ENCODE measurements at places on chromosomes 2 and 18. TPM values are rescaled to one million over a fixed set of nuclear protein-coding genes. Genes with fewer than 3 reads are reported as not detected.

The KIF1A gene
- 1.2 TPM for polyA plus RNA-seq

DNA sequence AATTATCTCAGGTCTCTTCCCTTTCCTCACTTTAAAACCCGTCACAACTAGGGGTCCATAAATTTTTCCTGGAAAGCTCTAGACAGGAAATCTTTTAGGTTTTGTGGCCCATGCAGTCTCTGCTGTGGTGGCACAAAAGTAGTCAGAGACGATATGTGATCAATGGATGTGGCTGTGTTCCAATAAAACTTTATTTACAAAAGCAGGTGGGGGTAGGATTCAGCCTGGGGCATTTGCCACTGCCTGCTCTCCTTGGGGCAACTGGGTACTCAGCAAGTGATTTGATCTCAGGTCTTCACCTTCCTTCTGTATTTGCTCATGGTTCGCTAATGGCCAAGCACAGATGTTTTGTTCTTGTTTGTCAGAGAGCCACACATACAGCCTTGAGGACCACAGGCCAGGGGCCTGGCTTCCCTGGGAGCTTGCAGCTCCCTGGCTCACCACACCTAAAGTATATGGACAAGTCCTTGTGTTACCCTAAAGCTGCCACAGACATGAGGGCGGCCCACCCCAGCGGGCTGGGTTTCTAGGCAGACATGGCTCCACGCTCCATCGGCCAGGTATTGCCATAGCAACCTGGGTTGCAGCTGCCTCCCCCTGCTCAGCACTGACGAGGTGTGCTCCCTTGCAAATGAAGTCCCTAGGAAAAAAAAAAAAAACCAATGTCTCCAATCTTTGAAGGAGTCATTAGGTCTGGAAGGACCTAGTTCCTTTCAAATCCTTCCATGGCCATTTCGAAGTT is 89.7 kb upstream of the YWHAQ start:
- no peak for DNase-seq

DNA sequence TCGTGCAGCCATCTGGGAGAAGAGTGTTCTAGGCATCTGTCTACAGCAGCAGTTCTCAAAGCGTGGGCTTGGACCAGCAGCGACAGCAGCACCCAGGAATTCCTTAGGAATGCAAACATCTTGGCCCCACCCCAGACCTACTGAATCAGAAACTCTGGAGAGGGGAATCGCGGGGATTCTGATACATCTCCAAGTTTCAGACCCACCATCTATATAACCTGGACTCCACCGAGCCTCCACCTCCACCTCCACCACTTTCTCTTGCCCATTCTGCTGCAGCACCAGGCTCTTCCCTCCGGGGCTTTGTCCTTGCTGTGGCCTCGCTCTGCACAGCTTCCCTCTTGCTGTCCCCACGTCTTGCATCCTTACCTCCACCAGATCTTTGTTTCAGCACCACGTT is 256.4 kb downstream of the BCL2 start:
- DNase-seq = no peak

GRCh38 chr18:76932026-76932819 is 109.9 kb downstream of the ZNF236 start:
- no peak for DNase-seq

- no peak for DNase-seq
Measured at GRCh38 chr2:228827056-228827700, 443.9 kb downstream of the PID1 start.

The BMP10 gene
- polyA plus RNA-seq = not detected

The POTEF gene
- polyA plus RNA-seq = not detected

The NR4A2 gene
- 11.1 TPM for polyA plus RNA-seq

The BCL11A gene
- 2.4 TPM for polyA plus RNA-seq

All from urinary bladder (tissue), 4 donors.